ENCODE measurements at places on chromosomes 7 and 10.

GRCh38 chr10:129780198-129780597 lies 183.9 kb downstream of the EBF3 start:
- DNase-seq: no peak

GRCh38 chr10:61565819-61566560 lies 96.7 kb upstream of the CABCOCO1 start:
- DNase-seq: no peak

- DNase-seq: no peak
These were observed 11.4 kb downstream of the BCAP29 start for GRCh38 chr7:107591421-107591820.

- no peak for DNase-seq
These were observed 235.1 kb downstream of the ARHGAP21 start for GRCh38 chr10:24488631-24489030.

GRCh38 chr7:101258243-101258731 lies 13.4 kb upstream of the FIS1 start:
- DNase-seq: no peak

DNA sequence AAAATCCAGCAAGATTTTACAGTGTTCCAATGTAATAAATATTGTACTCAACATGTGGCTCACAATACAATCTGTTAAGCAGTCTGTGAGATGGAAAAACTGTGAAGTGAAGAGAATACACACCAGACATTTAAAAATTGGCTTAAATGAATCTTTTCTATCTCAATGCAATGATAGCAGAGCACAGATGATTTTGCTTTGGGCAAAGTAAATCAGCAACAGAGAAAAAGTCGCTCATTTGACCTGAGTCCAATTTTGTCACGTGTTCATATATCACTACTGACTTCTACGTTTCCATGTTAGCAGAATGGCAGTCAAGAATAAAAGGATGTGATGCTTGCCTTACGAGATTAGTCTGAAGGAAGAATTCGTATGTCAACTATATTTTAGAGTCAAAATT lies 506.7 kb downstream of the POM121L12 start:
- no peak for DNase-seq

GRCh38 chr10:132666705-132667341 lies 119.1 kb downstream of the NKX6-2 start:
- DNase-seq: no peak

DNA sequence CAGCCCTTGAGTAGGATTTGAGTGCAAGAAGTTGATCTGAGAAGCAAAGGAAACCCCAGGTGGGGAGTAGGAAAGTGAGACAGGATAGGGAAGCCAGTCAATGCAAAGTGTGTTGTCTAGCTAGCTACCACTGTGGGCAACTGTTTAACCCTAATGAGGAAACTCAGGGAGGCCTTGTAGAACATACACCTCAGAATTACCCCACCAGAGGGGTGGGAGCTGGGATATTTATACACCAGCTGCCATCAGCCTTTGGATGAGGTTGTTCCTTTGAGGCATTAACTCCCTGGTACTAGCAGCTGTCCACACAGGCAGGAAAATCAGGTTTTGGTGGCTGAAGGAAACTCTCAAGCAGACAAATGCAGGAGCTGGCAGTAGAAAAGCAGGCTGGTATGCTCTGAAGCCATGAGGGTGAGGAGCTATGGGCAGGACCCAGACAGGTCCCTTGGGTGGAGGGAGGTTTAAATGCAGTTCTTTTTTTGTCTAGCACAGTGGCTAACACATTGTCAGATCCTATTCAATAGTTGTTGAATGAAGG lies 60.1 kb upstream of the ARID5B start:
- no peak for DNase-seq

DNA sequence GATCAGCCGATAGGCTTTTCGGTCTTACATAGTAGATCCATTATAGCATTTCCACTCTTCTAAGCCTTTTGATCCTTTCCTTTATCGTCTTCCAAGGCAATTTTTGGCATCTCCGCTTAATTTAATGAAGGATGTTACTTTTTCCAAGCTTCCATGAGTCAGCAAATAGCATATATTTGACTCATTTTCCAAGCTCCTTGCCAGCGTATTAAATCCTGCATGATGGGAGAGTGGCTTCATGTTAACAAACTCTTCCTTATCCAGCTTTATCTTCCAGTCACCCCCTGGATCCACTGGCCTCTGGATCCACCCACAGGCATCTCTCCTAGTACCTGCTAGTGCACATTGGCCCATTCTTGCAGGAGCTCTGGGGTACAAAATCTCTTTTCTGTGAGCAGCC lies 13.0 kb downstream of the OR9A2 start:
- DNase-seq: no peak

- DNase-seq: no peak
These were observed 75.5 kb downstream of the CDK14 start for GRCh38 chr7:90671571-90671970.

Measured in pulmonary artery endothelial cell (primary cell).